A673 (cell line): ENCODE measurements at places on chromosomes 2 and 18. TPM values are rescaled to one million over a fixed set of nuclear protein-coding genes. Genes with fewer than 3 reads are reported as not detected.

The ZNF804A gene
- 2.5 and 3.4 TPM in 2 replicates for total RNA-seq

- no peak overlapping the region for H3K27ac ChIP-seq
- H3K4me1 ChIP-seq = no peaks in the 10 kb centered on the region
- no peak overlapping the region for H3K4me3 ChIP-seq
- H3K36me3 ChIP-seq = no peaks in the 10 kb centered on the region
These were observed 127.2 kb downstream of the ACKR3 start for GRCh38 chr2:236696834-236697233.

- no peaks in the 10 kb centered on the region for H3K36me3 ChIP-seq
- no peak for DNase-seq
- H3K4me1 ChIP-seq = no peaks in the 10 kb centered on the region
- H3K4me3 ChIP-seq = no peak overlapping the region
These were observed 32.6 kb downstream of the ABCA12 start for GRCh38 chr2:215105607-215106354.

DNA sequence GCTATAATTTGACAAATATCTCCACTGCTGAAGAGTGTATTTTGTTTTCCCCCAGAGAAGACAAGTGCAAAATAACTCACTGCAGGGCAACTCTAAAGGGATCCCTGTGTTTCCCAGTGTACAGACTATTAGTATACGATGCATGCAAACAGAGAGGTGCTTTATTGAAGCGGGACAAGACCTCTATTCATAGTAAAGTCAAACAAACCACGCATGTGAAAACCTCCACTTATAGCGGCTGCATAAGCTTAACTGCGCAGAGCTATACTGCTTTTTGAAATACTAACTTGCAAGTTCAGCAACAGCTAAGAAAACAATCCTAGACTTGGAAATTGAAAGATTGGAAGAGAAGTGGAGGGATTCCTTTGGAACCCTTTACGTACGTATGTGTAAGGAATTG, 15.6 kb downstream of the RNF144A start:
- DNase-seq = no peak
- H3K4me3 ChIP-seq = no peak overlapping the region
- H3K27me3 ChIP-seq = no peaks in the 10 kb centered on the region
- H3K4me1 ChIP-seq = peaks cover 4% of the 10 kb centered on the region
